ENCODE measurements at places on chromosomes 11 and 22.

DNA sequence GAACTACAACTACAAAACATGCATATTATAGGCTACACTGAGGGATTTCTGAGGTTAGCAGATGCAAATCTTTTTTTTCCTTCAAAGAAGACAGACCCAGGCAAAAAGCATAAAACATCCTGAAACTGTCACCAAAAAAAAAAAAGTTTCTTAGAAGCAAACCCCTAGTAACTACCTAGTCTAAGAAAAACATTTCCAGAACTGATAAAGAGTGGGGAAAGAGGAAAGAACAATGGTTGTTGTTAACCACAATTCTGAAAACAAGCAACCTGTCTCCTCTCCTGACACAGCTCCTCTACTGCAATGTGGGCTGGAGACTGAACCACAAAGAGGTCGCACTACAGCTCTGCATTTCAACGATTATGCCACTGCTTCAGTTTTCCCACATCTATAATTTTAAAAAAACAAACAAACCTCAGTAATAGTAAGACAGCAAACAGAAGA, 15.0 kb downstream of the DENND5A start:
- DNase-seq: peak; percentile 18

DNA sequence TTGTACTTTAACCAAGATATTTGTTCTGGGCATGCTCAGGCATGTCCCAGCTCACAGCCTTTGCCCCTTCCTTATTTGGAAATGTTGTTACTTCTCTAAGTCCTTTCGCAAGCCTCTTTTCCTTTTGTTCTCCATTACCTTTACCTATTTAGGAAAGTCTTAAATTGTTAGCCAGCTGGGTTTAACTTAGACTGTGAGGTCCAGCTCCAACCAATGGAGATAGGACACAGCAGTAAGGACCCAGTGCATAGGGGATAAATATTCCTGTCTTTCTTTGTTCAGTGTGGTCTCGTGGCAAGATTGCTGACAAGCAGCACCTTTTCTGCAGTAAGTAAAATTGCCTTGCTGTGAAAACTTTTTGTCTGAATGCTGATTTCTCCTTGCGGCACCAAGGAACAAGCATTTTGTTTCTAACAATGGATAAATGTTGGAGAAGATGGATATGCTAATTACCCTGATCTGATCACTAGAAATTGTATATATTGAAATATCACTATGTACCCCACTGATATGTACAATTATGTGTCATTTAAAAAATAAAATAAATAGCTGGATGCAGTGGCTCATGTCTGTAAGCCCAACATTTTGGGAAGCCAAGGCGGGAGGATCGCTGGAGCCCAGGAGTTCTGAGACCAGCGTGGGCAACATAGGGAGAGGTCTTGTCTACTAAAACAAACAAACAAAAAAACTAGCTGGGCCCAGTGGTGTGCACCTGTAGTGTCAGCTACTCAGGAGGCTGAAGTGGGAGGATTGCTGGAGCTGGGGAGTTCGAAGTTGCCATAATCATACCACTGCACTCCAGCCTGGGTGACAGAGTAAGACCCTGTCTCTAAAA, 31.9 kb upstream of the FTH1 start:
- no peak for DNase-seq

DNA sequence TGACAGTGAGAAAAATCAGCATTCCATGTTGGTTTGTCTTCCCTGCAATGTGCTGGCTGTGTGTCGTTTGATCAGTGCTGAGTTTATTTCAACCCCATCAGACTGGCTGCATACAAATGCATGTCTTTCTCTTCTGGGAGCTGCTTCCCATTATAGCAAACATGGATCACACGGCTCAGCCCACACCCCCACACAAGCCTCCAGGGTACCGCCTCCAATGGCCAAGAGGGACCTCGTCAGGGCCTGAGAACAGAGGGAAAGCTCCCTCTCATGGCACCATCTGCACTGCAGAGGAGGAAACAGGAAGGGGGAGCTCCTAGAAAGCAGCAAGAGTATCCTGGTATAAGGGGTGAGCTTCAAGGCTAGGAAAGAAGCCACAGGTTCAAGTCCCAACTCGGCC, 214.2 kb downstream of the LARGE1 start:
- no peak for DNase-seq

GRCh38 chr11:119352857-119353260, 6.4 kb upstream of the MFRP start:
- no peak for DNase-seq

- DNase-seq: no peak
Measured at GRCh38 chr11:11981840-11982239, 26.6 kb downstream of the DKK3 start.

DNA sequence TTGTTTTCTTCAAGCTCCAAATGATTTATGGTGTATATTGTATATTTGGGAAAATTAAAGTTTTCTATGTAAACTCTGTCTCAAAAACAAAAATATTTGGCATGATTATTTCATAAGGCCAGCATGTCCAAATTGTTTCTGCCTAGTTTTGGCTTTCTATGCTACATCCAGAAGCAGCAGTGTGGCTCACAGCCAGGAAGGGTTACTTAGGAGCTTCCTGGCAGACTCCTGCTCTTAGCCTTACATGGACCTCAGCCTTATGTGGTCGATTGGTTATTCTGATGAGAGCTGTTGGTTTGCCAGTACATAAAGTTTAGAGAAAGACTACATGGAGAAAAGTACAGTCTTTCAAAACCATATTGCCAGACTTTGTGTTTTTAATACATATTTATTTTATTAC, 297.7 kb upstream of the FAT3 start:
- DNase-seq: no peak

- DNase-seq: no peak
Measured at GRCh38 chr22:36233796-36234195, 5.5 kb downstream of the APOL2 start.

DNA sequence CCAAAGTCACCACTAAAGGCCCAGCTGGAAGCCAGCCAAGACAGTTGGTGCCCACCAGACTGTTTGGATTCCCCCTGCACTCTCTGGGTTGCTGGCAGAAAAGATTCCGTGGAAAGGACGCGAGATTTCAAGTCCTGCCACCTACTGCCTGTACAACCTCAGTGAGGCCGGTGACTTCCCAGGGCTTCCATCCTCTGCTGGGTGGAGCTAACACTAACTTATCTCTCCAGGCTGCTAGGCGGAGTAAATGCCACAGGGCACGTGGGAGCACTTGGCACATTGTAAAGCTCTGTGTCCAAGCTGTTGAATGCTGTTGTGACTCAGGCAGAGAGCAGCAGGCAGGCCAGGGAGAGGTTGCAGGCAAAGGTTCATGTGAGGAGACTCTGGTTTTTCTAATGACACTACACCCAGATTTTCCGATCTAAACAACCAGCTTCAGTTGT, 50.9 kb upstream of the CDON start:
- DNase-seq: no peak

- no peak for DNase-seq
Measured at GRCh38 chr11:104127828-104128227, 36.1 kb downstream of the PDGFD start.

DNA sequence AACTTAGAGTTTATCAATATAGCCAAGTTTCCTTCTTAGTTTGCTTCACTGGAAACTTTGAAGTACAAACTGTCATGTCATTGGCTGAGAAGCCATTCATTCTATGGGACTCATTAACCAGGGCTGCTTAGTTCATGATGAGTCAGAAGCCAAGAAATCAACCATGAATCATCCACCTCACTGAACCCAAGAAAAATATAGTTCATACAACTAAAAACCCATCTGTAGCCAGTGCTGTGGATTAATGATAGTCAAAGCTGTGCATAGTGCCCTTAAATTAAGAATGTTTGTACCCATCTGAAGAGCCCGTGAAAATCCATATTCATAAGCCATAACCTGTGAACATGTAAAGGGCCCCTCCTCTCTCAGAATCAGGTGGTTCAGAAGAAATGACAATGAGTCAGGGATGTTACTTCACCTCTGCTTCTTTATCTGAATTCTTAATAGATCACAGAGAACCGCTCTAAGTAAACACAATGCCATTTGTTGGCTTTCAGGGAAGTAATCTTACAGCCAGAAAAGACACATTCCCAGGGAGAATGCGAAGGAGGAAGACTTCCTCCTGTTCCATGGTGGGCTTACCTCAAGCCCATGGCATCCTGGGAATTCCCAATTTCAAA, 25.4 kb downstream of the MMP20 start:
- no peak for DNase-seq

DNA sequence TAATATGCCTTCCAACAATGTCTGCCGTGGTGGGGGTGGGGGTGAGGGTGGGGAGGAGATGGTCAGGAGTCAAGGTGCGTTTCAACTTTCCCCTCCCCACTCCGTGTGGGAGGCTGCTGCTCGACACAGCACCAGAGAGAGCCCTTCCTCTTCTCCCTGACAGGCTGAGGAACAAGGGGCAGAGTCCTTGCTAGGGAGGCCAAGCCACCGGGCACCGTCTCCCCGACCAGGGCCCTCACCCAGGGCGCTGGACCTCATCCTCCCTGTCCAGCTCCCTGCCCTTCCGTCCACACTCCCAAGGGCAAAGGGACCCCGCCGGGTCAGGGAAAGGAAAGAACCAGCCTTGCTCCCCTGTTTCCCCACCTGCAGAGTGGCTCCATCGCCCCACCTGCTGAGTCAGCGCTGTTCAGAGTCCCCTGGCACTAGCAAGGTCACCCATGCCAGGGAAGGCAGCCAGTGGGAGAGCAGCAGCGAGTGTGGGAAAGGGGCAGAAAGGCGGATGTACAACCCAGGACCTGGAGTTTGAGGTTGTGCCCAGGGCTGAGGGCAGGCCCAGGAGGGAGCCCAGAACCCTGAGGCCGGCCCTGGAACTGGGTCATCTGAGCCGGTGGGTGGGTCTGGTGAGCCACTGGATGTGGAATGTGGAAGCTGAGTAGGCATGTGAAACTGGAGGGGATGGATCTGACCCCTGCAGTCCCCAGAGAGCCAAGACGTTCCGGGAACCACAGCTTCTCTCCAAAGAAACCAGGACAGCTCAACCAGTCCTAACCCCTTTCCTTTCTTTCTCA, 47.2 kb downstream of the BUD13 start:
- no peak for DNase-seq

GRCh38 chr11:67165623-67166022, 46.6 kb downstream of the KDM2A start:
- DNase-seq: no peak

GRCh38 chr11:103051151-103051801, 40.7 kb downstream of the DCUN1D5 start:
- DNase-seq: no peak

DNA sequence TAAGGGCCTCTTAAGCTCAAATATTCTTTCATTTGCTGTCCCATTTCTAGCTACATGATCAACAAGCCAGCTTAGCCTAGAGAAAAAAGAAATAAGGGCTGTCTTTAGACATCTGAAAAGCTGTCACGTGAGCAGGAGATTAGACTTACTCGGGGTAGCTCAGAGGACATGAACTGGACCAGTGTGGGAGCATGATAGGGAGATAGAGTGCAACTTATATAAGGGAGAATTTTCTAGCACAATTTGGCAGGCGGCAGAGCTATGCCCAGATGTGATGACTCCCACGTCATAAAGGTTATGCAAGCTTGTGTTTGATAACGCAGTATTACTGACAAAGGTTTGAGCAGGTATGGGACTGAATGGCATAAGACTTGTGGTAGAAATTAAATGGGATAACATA, 28.2 kb upstream of the TPBGL start:
- no peak for DNase-seq

GRCh38 chr11:75734491-75735180, 17.0 kb downstream of the MOGAT2 start:
- DNase-seq: no peak

- no peak for DNase-seq
Measured at GRCh38 chr22:25672289-25673084, 69.5 kb upstream of the MYO18B start.

DNA sequence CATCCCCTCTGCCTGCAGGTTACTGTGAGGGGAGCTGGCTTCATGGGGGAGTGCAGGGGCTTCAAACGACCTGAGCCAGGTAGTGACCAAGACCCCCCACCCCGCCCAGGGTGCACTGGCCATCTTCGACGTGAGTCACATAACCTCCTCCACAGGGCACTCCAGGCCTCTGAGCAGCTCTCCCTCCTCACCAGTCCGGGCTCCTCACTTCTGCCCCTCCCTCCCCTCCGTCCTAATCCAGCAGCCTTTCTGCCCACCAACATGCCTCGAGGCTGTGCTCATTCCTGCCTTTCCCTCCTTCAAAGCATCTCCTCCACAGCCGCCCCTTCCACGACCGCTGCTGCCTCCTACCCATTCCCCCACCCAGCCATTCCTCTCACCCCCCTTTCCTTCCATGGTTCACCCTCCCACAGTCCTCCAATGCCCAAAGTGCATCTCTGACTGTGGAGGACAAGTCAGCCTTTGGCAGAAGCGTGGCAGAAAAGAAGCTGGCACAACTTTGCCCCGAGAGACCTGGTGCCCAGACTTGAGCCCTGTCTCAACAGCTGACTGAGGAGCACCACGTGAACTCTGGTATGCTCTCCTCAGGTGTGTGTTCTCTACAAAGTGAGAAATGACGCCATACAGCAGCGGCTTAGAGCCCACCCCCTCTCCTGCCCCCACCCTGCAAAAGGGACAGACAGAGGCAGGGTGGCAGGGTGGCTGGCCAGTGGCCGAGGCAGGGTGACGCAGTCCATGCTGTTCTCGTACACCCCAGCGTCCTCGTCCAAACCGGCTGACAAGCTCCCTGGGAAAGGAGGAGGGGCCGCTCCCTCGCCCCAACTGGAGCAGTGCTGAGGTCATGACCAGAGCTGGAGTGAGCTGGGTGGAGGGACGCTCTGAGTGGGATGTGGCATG, 30.4 kb downstream of the OPCML start:
- no peak for DNase-seq

DNA sequence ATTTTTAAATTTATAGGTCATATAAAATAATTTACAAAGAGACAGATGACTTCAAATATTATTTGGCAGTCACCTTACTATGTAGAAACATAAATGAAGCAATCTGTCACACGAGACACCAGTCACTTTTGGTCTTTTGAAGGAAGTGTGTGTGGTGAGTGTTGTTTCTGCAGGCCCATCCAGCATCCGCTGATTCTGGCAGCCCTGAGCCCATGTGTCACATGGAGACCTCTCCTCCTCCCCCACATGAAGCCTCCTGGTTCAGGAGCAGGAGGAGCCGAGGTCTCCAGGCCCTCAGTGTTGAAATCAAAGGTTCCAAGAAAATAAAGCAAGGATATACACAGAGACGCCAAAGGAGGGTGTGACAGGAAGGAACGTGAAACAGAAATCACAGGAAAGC, 60.1 kb downstream of the ARFGAP3 start:
- DNase-seq: no peak

DNA sequence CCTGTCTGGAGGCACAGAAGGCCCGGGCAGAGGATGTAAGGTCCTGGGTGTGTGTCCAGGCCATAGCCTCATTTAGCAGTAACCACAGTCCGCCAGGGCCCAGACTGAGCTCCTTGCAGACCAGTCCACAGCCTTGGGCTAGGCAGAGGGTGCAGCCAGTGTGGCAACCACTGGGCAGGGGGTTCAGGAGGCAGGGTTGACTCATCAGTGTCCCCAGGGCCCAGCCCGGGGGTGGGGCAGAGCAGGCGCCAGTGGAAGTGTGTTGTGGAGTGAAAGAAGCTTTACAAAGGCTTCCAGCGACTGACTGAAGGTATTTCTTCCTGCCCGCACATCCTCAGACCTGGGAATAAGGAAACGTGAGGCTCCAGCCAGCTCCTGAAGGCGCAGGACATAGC, 27.7 kb upstream of the WNT11 start:
- DNase-seq: no peak

- DNase-seq: peak; percentile 73
Measured at GRCh38 chr22:45240810-45241631, at the start of gene KIAA0930. TSS of gene KIAA0930 (minus strand) at chr22:45240894. CDS start at chr22:45240703, 191 bp downstream.
